ENCODE measurements at places on chromosomes 5 and 9.

DNA sequence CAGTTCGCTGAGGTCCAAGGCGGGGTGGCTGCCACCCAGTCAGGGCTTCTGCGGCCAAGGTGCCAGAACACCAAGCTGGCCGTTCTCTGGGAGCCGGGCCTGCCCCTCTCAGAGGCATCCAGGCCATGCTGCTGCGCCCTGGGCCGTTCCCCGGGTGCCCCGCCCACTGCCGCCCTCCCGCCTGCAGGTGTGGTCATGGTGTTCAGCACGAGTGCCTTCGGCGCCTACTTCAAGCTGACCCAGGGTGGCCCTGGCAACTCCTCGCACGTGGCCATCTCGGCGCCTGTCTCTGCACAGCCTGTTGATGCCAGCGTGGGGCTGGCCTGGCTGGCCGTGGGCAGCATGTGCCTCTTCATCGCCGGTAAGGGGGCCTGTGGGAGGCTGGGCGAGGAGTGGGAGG lies 7.7 kb downstream of the SLC2A8 start:
- DNase-seq: no peak

GRCh38 chr5:118479285-118479684 lies 509.1 kb downstream of the DTWD2 start:
- DNase-seq: no peak

DNA sequence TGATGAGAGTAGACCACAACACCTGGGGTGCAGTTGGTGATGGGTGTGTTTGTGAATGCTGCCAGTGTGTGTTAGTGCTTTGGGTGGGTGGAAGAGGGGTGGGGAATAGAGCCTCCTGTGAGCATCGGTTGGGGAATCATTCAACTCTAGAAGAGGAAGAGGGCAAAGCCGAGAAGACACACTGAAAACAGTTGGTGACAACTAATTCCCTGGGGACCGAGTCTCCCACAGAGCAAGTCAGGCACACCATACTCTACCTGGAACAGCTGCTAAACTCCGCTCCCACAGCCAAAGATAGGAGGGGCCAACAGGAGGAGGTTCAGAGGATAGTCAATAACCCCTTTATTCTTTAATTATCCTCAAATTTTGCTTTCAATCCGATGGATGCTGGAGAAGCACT lies 1.6 kb upstream of the ARHGEF39 start:
- DNase-seq: no peak

DNA sequence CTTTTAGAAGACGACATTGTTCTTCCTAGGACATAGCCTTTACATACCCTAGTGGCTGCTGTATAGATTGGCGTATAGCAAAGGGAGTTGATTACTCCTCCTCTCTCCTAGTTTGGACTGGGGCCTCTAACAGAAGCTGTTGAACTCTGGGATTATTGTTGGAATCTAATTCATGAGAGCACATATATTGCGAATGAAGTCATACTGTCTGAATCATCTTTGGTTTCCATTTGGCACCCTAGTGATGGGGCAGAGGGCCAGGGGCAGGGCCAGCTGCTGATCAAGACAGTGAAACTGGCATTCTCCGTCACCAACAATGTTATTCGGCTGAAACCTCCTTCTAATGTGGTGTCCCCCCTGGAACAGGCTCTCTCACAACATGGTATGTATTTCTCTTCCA lies 40.3 kb downstream of the NUP188 start:
- DNase-seq: no peak

GRCh38 chr9:13263511-13263910 lies 16.0 kb downstream of the MPDZ start:
- no peak for DNase-seq

GRCh38 chr5:121027636-121028035 lies 563.5 kb downstream of the PRR16 start:
- no peak for DNase-seq

DNA sequence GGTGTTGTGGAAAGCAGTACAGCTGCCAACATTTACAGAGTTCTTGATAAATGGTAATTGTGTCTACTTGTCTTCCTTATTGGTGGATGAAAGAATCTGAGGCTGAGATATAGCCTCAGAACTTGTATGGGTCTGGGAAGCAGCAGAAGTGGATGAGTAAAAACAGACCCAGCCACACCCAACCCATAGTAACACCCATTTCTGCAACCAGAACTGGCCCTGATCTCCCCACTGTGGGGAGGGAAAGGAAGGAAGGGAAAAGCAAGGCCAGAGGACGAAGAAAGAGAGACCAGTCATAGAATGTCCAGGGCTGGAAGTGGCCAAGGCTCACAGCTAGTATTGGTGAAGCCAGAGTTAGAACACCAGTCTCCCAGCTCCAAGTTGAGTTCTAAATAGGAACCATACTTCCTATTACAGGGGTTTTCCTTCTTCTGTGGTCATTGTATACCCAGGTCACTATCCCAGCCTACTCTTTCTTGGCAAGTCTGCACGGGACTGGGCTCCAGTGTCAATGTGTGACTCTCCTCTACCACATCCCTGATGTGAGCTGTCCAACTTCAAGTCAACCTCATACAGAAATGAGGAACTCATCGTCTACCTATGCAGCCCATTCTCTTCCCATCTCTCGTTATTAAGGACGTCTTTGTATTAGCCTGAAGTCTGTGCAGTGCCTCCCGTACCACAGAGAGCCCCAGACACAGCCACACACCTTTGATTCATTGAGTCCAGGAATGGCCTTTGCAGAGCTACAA lies 35.9 kb downstream of the ITK start:
- DNase-seq: no peak

- peak; percentile 37 for DNase-seq
Measured at GRCh38 chr5:163504079-163504931, 1.1 kb upstream of the MAT2B start.

GRCh38 chr5:143074414-143074996 lies 304.3 kb downstream of the ARHGAP26 start:
- DNase-seq: no peak

DNA sequence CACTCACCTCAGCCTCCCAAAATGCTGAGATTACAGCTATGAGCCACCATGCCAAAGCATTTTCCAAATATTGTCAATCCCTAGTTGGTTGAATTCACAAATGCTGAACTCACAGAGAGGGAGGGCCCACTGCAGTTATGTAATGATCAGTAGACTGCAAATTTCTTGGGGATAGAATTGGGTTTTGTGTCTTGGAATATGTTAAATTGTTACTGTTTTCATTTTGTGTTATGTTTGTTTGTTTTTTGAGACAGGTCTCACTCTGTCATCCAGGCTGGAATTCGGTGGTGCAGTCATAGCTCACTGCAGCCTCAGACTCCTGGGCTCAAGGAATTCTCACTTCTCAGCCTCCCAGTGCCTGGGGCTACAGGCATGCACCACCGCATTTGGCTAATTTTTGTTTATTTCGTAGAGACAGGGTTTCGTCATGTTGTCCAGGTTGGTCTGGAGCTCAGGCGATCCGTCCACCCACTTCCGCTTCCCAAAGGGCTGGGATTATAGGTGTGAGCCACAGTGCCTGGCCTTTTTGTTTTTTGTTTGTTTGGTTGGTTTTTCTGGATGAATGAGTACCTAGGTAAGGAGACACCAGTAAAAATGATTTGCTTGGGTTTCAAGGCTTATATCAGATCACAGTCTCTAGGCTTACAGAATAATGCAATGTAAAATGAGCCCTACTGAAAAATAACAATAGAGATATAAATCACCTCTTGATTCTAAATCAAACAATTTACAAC lies 31.5 kb upstream of the LMNB1 start:
- no peak for DNase-seq

GRCh38 chr5:76819851-76820525 lies 1.2 kb downstream of the F2RL1 start:
- DNase-seq: no peak

GRCh38 chr5:99122976-99123375 lies 194.2 kb upstream of the CHD1 start:
- no peak for DNase-seq

DNA sequence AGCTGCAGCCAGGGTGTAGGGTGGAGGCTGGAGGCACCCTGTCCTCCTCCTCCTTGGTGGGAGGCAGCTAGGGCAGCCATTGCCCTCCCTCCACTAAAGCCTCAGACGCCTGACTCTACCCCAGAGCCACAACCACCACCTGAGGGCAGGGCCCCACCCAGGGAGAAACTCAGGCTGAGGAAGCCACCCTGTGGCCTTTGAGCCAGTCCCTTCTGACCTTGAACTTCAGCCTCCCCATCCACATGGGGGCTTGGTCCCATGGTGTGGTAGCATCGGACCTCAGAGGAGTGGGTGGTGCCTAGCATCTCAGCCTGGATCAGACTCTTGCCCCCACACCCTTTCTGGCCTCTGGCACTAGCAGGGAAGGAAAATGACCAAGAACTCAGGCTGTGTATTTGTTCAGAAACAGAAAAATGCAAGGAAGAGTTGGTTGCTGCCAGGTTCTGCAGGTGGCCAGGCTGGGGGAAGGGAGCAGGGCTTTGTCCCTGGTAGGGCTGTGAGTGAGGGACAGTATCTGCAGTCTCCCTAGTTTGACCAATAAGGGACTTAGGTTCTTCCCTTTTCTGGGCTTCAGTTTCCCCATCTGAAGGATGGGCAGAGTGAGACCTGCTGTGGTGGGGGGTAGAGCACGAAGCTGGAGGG lies 3.2 kb downstream of the DAB2IP start:
- no peak for DNase-seq

DNA sequence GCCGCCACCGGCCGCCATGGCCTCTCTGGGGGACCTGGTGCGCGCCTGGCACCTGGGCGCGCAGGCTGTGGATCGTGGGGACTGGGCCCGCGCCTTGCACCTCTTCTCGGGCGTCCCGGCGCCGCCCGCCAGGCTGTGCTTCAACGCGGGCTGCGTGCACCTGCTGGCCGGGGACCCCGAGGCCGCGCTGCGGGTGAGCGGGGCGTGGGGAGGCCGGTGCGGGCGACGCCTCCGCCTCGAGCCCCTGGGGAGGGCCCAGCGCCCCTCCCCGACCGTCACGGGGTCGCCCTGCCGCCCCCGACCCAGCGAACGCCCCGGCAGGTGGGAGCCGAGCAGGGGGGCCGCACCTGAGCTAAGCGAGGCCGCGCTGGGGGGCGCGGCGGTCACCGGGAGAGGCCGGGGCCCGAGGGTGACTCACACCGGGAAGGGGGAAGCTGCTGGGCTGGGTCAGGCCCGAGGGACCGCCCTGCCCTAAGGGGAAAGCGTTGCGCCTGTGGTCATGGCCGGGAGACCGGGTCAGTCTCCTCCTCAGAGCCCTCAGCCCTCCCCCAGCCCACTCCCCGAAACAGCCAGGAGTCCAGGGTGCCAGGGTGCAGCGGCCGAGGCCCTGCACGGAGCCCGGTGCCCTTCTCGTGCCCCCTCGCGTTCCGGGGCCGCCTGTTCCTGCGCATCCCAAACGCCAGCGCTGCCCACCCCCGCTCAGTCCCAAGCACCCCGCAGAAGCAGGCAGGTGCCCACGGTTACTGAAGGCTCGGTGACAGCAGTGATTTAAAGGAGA lies 510 bp downstream of the NOXA1 start:
- DNase-seq: no peak

DNA sequence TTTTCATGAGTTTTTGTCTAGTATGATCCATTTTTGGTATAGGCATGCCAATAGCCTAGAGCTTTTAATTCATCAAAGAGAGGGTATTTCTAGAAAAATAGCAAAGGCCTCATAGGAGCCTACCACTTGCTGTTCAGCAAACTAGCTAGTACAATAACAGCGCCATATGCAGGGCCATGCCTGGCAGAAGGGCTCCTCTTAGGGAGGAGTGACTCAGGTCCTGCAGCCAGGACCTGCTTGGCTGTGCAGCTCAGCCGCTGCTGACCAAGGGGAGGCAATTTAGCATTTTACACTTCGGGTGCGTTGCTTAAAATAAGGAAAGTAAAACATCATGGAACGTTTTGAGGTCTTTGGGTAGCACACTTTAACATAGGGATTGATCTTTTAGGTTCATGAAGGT lies 100.6 kb downstream of the TRIO start:
- DNase-seq: no peak

- DNase-seq: no peak
Measured at GRCh38 chr5:82873452-82873851, 203.7 kb downstream of the TMEM167A start.
